Endodermal cell (in vitro differentiated cells): ENCODE measurements at places on chromosomes 4 and X.

DNA sequence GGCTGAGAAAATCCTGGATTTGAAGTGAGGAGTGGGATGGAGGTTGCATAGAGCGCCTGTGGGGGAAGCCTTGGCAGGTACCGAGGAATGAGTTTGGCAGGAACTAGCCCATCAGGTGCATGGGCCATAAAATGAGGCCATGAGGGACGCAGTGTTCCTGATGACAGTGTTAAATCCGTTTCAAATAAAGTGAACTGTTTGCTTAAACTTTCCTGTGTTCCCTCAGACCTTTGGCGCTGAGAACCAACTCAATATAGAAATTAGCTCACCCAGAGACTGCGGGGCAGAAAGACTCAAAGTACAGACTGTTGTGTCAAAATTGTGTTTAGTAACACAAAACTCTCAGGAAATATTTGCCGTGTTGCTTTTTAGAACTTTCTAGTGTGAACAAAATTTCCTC, 250.0 kb upstream of the NR3C2 start:
- DNase-seq: no peak

DNA sequence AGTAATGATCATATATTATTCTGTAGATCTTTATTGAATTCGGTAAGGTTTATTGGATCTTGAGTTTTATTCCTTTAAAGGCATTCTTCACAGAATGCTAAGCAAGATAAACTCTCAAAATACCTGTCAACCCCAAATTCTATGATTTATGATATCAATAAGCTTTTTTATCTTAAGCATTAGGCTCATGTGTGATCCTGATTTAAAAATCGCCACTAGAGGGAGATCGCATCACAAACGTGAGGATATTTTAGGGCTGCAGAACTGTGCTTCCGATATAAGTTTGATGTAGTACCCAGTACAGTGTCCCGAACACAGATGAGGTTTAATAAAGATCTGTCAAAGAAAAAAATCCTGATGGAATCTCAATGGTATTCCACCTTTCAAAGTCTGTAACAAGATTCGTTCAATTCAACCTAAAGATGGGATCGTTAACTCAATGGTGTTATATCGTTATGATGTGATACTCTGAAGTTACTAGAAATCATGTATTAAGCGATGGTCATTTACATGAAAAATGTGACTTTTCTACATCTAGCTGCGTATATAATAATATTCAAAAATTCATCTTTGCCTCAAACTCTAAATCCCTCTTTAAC, 169.0 kb downstream of the CORIN start:
- no peak for DNase-seq

GRCh38 chrX:44104699-44105098, 131.5 kb upstream of the NDP start:
- DNase-seq: no peak

GRCh38 chr4:81404741-81405140, 67.0 kb downstream of the RASGEF1B start:
- DNase-seq: no peak

GRCh38 chr4:84482564-84483563, 16.2 kb downstream of the NKX6-1 start:
- peak; percentile 89 for DNase-seq

DNA sequence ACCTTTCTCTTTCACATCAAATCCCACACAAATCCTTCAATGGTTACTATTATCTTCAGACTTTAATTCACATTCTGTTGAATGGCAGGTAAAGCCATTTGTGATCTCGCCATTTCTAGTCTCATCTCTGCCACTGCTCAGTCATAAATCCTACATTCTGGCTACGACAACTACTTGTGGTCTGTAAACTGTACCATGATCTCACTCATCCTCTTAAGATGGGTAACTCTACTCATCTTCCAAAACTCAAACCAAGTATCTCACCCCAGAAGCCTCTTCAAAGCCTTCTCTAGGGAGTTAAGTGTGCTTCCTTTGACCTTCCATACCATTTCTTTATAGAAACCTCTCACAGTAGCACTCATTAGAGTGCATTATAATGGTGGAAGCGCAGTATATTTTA, 101.8 kb downstream of the NEK1 start:
- DNase-seq: no peak

DNA sequence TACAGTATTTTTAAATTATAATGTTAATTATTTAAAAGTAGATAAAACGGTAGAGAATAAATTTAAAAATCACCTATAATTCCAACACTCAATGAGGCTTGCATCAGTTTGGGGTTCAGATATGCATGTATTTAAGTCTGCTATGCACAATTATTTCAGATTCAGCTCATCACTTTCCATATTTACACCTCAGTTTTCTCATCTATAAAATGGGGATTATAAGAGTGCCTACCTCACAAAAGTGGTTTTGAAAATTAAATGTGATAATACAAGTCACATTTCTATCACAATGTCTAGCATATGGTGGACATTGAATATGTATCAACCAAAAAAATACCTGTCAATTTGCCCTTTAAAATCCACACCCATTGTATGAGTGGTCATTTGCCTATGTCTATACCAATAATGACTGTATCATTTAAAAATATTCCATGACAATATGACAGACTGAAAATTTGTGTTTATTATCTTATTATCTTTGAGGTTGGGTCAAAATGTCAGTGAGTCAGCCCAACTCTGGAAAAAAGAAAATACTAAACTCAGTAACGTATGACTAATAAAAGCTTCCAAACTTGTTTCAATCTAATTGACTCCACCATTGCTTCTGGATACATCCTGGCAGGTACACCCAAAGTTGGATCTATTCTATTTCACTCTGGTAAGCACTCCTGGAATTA, 20.8 kb downstream of the OR13H1 start:
- no peak for DNase-seq

DNA sequence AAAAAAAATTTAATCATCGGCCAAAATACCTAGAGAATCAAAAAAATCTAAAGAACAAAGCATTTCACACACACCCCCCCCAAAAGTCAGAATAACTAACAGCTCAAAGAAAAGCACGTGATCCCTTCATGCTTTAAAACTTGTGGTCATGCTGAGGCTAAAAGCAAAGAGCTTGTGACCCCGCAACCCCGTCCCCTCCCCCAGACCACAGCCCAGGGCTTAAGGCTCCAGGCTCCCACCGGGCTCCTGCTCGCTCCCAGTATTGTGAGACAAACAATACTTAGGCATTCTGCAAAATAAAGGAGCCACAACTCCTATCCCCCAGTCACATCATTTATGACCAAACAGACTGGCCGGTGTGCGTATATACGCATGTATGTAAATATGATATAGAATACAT, 62.1 kb upstream of the CCDC160 start:
- DNase-seq: peak; percentile 87

DNA sequence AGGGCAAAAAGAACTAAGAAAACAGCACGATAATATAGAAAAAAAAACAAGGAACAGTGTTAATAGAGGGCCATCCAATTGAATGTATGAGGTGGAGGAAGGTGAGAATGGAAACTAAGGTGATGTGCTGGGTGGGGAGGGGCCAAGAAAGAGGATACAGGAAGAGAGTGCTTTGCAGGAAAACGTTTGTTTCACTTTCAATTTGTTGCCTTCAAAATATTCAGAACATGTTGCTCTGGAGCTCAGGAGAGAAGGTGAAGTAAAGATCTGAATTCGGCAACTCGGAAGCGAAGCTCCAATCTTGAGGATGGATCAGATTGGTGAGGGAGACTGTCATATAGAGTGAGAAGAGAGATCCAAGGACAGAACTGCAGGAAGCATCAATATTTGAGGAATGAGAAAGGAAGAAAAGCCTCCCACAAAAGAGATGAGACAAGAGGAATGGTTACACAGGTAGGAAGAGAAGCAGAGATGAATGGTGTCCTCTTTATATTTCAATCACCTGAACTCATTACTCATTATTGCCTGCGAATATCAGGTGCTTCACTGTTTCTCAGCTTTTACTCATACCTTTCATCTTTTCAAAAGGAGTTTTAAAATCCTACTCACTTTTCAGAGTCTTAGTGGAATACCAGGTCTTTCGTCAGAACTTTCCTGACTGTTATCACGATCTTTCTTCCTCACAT, 14.7 kb upstream of the SEC24D start:
- peak; percentile 68 for DNase-seq

DNA sequence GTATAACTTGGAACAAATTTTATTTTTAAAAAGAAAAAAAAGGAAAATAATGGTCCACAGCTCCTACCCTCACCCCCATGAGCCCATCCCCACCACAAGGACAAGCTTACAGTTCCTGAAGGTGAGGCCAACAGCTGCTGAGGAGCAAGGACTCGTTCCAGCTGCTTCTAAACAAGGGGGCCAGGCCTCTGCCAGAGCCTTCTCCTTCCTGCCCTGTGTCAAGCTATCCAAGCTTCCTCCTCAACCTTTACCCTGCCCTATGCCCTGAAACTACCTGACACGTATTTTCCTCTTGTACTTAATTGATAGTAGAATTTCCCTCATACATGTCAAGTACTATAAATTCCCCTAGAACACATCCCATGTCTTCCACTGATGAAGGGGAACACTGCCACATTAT, 8.8 kb downstream of the SH3D19 start:
- no peak for DNase-seq

DNA sequence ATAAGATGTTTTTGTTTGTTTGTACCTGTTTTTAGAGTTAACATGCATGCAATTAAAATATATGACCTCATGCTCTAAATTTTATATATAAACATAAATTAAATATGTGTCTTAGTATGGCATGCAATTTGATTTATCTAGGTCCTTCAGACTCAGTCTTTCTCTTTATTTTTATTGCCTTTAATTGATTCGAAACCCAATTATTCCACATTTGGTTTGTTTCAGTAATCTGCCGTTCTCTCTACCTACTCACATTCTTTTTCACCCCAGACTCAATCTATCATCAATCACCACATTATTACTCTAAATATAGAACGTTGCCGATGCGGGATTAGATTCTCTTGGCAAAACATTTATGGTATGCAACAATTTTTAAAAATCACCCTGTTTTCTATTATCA, 1492.8 kb downstream of the RAPGEF2 start:
- DNase-seq: no peak

GRCh38 chrX:71215338-71215912, 7.6 kb upstream of the GJB1 start:
- DNase-seq: no peak

DNA sequence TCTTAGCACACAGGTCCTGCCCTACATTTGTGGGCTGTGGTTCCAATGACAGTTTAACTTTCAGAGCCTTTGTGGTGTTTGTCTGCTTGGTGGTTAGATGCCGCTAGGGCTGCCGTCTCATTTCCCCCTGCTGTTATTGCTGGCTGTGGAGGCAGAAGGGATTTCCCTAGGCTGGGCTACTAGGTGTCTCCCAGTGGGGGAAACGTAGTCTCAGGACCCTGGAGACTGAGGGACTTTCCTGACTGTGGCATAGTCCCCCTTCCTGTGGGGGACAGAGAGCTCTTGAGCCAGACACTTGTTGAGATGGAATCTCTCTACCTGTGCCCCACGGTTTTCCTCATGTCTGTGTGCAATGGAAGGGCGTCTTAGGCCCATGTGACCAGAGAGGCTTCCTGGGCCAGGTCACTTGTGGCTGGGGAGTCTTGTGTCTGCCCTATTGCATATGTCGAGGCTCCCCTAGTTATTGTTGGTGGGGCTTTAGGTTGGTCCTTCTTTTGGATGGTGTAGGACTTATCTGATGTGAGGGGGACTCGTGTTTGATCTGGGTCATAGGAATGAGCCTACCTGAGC, 68.2 kb downstream of the ARHGAP10 start:
- DNase-seq: no peak

DNA sequence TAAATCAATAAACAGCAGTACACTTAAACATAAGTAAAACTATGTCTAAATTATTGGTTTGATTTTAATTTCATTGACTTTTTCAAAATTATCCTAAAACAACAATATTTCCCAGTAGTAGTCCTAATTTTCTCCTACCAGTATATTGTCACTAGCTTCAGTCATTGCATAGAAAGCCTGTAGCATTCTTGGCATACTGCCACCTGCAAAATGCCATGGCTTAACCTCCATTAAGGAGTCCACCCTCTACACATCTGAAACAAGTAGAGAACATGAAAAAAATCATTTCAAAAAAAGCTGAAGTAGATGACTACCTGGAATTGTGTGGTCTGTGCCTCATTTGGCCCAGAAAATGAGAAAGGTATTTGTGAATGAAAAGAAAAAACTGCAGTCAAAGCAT, 348.5 kb downstream of the INPP4B start:
- DNase-seq: no peak

DNA sequence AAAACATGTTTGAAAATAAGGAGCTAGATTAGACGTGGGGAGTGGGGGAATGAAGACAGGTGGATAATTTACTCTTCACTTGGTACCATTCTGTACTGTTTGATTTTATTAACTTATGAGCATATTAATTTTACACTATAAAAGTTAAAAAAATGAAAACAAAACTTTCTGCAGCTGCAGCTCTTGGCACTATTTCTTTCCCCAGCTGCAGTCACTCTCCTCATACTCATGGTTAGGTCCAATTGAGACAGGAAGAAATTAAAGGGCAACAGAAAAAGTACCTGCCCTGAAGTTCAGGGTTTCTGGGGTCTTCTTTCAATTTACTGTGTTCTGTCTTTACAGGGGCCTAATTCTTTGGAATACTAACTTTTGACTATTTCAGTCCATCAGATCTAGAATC, 15.4 kb downstream of the MAD2L1 start:
- DNase-seq: no peak

GRCh38 chrX:42941671-42942070, 163.7 kb upstream of the PPP1R2C start:
- no peak for DNase-seq

GRCh38 chrX:130902446-130902782, 595 bp downstream of the ENOX2 start:
- DNase-seq: no peak

- no peak for DNase-seq
These were observed 319.6 kb upstream of the HS3ST1 start for GRCh38 chr4:11748164-11748872.

DNA sequence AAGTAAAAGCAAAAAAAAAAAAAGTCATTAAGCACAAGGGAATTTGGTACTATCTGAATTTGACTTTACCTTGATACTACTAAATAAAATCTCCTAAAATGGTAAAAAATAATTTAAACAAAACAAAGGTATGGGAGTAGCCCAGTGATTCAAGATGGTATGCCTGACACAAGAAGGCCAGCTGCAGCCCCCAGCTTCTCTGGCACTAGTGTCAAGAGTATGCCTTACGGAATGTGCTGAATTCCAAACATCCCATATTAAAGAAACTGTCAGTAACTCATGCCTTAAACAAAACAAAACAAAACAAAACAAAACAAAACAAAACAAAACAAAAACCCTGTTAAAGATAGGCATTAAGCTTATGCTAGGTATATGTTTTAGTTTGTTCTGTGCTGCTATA, 80.8 kb downstream of the RASL11B start:
- no peak for DNase-seq

- no peak for DNase-seq
These were observed 593.8 kb upstream of the DIPK2B start for GRCh38 chrX:45794323-45794994.

DNA sequence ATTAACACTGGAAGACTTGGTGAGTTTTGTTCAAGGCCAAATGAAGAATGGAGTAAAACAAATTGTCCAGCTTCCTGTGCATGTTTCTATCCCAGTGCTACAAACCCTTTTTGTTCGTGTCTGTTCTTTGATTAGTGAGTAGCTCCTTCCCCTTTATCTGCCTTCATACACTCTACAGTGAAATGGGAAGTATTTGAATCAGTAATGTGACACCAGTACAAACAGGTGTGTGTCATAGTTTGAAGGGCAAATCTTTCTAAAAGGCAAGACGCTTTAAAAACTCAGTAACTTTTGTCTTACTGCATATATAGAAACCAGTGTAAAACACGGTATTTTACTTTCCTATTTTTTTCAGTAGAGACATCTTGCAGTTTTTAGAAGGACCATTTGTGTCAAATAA, 5.9 kb downstream of the ARHGEF38 start:
- no peak for DNase-seq

- DNase-seq: no peak
These were observed 12.6 kb downstream of the SH3RF1 start for GRCh38 chr4:169258141-169258540.

GRCh38 chr4:91631335-91631734, 672.4 kb upstream of the GRID2 start:
- no peak for DNase-seq
